Activated CD4-positive, alpha-beta T cell treated with anti-CD3 and anti-CD28 coated beads for 1 hour (primary cell): ENCODE measurements at places on chromosomes 7 and 10.

- no peak for DNase-seq
These were observed 448 bp downstream of the SEC24C start for GRCh38 chr10:73744664-73744975.

DNA sequence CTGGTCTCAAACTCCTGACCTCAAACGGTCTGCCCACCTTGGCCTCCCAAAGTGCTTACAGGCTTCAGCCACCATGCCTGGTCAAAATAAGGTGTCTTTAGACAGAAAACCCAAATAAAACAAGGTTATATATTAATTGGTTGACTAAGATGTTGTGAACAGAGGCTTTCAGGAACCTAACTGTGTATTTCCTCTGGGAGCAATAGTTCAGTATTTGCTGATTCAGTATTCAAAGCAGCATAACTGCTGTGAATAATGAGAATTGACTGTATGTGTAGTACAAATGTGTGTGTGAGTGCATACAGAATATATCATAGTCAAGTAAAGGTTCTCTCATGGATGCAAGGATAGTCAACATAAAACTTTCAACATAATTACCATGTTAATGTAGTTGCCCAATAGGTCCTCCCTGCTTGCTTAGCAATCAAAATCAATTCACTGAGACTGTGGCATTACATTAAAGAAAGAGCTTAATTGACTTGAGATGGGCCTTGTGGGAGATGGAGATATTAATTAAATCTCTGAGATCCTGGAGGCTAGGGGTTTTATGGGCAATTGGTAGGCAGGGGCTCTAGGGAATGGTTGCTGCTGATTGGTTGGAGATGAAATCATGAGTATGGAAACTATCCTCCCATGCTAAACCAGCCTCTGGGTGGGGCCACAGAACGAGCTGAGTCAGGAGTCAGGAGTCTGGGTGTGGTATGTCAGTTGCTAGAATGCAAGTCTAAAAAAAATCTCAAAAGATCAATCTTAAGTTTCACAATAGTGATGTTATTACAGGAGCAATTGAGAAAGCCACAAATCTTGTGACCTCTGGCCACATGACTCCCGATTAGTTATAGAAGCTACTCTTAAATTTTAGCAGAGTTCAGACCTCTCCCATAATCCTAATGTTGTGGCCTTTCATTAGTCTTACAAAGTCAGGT lies 162.7 kb downstream of the AKR1D1 start:
- no peak for DNase-seq

DNA sequence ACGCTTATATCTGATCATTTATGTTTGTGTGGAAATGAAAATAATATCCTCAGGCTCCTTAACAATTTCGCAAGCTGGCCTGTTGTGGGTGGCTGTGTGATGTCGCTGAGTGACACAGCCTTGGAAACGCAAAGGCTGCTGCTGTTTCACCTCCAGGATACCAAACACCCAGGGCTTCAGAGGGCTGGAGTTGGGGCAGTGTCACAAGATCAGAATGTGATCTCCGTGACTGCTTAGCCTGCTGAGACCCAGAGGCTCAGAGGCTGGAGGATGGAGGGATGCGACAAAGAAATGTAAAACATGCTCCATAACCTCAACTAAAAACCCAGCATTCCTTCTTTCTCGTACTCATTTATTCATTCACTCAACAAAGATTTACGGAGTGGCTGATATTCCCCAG lies 37.2 kb upstream of the BMPER start:
- DNase-seq: no peak

DNA sequence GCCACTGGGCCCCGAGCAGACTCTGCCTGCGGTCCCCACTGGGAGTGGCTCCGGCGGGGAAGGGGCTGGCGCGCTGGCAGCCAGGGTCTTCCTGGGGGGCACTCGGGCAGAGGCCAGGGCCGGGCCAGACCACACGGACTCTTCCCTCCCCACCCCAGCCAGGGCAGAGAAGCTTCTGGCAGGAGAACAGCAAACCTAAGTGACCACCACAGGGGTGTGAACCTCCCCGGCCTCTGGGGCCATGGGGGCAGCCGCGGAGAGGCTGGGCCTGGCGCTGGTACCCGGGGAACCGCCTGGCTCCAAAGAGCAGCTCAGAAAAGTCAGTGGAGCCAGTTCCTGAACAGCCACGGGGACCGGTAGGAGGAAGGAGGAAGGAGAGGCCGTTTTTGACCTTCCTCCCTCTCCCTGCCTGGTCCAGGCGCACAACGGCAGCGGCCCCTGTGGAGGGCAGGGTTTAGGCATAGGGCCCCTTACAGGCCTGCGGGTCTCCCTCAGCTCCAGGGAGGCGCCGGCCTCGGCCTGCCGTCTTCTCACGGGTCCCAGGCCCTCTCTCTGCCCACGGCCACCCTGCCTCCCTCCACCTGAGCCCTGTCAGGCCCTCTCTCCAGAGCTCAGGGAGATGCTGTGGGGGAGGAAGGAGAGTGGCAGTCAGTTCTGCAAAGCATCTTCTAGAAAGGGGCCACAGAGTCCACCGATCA lies 51.8 kb downstream of the TMEM209 start:
- DNase-seq: no peak

DNA sequence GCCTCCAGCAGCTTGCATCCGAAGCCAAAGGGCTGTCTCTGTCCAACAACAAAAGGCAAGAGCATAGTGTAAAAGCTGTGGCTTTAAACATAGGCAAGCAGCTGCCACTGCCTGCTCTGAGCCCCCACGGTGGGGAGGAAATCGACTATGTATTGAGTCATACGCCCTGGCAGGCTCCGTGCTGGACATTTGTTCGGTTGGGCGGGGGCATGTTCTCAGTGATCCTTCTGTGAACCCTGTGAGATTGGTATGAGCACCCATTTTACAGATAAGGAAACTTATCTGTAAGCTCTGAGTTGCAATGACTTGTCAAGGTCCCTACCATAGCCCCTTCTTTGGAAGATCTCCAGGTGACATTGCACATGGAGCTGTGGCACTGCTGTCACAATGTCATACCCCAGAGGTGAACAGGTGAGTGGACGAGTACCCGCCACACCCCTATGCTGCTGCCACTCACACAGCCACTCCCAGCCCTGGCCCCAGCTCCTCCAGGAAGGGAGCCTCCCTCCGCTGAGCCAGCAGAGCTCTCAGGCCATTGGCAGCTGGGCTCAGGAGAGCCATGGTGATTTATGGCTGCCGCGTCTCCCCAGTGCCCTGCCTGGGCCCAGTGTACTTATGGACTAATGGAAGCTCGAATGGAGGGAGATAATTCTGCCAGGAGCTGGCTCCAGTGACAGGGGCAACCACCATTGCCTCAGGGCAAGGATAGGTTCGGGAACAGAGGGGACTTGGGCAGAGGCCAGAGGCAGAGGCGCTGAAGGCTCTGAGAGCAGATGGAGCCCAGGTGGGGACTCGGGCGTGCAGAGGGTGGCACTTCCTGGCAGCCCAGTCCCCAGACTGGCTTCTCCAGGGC lies 43.7 kb downstream of the UNC5B start:
- DNase-seq: no peak

DNA sequence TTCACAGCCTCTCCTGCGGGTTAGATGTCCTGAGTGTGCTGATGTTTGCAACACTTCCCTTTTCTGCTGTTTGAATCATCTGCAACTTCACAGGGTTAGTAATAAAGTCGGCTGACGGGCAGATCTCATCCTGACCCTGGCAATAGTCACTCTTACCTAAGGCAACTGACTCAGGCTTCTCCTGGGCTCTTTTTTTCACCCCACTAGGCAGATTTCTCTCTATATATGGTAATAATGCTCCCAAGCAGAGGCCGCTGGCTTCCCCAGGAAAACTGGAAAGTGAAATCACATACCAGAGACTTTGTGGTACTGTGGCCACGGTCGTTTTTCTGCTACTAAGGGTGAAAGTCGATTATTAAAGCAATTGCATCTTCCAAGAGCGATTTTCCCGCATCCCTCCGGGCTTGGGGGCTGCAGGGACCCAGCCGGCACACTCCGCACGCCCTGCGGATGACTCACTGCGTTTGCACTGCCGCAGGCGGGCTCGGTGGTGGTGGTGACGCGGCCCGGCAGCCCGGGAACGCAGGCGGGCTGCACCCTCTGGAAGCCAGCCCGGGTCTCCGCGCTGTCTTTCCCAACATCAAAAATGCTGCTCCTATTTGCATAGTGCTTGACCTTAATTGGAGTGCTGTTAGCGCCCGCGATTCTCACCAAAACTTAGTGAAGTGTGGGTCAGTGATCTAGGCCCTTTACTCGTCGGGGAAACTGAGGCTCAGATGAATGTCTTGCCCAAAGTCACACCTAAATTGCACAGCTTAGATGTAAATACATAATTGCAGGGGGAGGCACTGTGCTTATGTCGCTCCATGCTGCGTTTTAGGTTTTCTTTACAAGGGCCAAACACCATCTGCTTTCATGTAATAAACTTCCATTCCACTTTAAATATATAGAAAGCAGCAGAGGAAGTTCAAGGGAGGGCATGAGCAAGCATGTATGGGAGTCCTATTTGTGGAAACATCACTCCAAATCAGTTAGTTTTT lies 47.6 kb upstream of the ITGB1 start:
- no peak for DNase-seq

DNA sequence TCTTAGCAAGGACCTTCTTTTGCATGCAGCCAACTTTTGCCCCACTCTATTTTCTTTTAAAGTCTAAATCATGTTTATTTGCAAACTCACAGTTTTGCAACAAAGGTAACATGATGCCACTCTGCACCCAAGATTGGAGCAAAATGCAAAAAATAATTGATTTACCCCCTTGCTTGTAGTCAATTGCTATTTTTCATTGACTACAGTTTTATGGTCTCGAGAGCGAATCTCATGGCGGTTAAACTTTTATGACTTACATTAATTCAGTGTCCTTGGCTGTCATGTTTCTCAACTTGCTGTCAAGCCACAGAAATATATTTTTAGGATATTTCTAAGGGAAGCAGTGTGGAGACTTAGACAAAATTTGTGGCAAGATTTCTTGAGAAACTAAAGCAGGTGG lies 110.0 kb upstream of the JCAD start:
- DNase-seq: no peak

DNA sequence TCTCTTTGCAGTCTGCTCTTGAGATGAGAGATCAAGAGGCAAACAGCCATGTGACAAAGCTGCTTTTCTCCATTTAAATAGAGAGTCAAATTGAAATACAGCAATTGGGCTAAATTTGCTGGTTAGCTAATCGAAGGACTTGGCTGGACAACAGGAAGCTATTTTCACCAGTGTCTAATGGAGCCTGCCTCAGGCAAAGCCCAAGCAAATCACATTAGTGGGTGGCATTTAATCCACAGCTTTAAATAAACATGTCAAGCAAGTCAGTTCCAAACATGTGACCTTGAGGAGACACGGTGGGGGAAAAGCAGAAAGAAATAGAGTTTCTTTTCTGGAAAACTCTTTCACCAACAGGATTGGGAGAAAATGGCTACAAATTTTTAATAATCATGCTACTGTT lies 180.5 kb upstream of the AOAH start:
- no peak for DNase-seq

DNA sequence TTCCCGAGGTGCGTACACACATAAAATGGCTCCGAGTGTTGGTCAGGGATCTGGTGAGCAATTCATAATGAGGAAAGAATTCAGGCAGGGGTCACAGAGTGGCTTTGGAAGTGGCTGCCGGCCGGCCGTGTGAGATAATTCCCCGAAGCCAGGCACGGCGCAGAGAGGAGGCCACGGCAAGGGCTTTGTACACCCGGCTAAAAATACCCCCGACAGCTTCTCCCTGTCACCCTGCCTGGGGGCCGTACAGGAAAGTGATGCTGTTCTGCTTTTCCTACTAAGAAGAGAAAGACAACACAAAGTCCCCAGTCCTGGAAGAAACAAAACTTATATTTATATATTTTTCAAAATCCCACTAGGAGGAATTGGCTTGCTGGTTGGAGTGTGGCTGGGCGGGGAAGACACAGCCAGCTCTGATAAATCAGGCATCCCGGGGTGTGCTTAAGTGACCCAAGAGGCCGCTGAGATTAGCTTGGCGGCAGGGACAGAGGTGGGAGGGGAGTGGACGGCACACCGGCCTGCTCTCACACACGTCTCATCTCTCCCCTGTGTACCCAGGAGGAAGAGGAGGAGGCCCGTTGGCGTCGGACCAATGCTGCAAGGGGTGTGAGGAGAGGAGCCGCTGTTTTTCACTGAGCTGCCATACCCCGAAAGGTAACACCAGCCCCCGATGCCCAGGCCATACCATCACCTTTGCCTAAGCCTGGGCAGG lies 70.5 kb downstream of the ZMIZ1 start:
- DNase-seq: no peak

- DNase-seq: no peak
These were observed 879 bp upstream of the VPS41 start for GRCh38 chr7:38909870-38910269.

DNA sequence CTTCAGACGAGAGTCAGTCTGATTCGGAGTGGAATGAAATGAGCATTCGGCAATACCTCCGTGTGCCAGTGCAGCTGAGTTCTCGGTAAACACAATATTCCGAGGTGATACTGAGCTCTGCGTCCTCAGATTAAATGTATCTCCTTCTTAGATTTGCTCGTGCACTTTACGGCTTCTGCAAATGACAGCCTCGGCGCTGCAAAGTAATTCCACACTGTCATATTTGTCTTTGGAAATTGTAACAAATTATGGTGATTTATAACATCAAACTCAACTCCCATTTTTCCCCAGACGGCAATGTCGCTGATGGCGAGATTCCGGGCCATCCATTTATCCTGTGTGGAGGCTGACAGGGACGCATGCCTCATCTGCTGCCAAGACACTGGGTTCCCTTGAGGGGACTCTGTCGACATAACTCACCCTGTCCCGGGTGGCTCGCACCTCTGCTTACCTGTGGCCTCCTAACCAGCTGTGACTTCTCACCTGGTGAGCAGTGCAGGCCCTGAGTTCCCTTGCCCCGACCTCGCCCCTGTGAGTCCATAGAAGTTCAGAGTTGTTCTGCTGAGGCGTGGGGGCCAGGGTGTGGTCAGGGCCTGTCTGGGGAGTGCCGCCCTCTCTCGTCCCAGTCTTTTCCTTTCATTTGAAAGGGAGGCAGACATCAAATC lies 201.9 kb downstream of the ADARB2 start:
- no peak for DNase-seq

- no peak for DNase-seq
These were observed 17.9 kb downstream of the BTAF1 start for GRCh38 chr10:91941426-91941825.

GRCh38 chr10:129953119-129954051 lies 10.7 kb downstream of the EBF3 start:
- no peak for DNase-seq

DNA sequence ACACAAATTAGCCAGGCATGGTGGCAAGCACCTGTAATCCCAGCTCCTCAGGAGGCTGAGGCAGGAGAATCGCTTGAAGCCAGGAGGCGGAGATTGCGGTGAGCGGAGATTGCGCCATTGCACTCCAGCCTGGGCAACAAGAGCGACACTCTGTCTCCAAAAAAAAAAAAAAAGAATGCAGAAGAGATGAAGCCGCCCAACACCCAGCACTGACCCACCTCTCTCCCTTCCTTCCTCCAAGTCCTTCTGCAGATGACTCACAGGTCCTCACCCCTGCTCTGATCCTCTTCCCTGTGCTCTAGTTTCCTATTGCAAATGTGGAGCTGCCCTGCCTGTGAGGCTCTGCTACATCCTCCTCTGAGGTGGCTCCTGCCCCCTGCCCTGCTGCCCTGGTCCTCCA lies 22.0 kb upstream of the OPALIN start:
- no peak for DNase-seq

- no peak for DNase-seq
These were observed 58.5 kb upstream of the SLC35B4 start for GRCh38 chr7:134375206-134375605.
